ENCODE measurements at places on chromosomes 1 and 21. TPM values are rescaled to one million over a fixed set of nuclear protein-coding genes. Genes with fewer than 3 reads are reported as not detected.

DNA sequence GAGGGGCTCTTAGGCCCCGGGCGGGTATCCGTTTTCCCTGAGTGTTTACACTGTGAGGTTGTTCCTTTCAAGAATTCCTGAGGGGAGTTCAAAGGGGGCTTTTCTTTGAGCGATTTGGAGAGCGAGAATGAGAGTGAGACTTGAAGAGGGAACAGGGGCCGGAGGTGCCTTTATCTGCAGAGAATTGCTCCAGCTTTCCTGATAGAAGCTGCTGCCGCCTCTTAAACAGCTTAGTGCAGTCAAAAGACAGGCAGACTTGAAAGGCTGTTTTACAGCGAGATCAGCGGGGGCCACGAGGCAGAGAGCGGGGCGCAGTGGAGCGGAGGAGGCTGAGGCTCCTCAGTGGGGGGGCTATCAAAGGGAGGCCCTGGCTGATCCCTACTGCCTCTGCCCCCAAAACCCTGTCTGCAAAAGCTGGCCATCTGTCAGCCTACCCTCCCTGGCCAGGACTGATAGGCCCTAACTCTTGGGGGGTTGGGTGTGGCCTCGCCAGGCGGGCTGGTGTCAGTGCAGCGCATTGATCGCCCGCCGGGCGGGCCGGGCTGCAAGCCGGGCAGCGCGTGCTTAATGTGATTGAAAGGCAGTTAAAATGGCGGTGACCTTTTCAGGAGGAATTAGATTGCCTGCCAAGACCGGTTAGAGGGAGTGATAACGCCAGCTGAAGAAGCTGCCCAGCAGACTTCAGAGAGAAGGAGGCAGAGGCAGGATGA lies 36.4 kb downstream of the TMEM53 start:
- DNase-seq, result no peak

DNA sequence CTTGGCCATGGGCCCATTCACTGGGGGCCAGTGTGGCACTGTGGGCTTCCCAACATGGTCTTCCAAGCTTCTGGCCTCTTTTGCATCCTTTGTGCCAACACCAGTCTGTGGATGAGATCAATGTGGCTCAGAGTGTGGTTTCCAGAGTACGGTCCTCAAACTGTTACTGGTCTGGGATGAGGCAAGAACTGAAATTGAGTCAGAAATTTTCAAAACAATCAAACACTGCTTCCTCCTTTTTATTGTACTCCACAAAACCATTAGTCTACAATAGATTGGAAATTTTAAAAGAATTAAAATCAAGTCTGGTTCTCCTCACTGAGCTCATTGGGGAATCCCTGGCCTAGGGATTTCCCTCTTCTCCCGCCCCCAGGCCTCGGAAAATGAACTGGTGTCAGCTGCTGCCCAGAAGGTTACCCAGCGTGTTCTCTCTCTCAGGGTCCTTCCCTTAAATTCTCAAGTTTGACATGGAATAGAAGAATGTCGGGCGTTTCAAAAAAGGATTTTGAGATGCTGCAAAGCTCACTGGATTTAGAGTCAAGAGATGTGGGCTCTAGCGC lies 222.0 kb downstream of the SDCCAG8 start:
- no peak for DNase-seq

Gene OR10Z1
- not detected for total RNA-seq

- DNase-seq, result no peak
Observed at GRCh38 chr1:23722652-23723051, 20.6 kb upstream of the ELOA start.

Gene KLHL20
- total RNA-seq, result 29.9 TPM

Gene CELA2A
- not detected for total RNA-seq

Gene CACNA1S
- total RNA-seq, result not detected

- no peak for DNase-seq
Observed at GRCh38 chr1:210272666-210273065, 40.1 kb downstream of the SERTAD4 start.

DNA sequence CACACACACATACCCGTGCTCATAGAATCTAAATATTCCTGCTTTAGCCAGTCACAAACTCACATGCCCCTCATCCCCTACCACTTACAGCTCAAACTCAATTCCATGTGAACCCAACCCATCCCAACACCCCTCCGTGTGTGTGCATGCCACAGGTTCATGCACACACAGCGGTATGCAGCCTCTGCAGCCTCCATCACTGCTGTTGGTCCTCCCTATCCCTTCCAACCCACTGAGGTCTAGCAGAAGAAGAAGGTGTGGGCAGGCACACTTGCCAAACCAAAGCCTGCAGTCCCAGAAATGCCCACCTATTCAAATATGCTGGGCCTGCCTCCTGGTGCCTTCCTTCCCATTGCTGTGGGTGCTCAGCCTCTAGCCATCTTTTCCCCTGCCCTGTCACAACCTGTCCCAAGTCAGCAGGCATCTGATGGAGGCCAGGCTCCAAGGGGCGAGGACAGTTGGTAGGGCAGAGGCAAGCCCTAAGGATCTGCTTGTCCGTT lies 26.2 kb downstream of the SLC2A1 start:
- DNase-seq, result no peak

Gene CD247
- total RNA-seq, result not detected

GRCh38 chr1:51799372-51799771 lies 79.2 kb downstream of the NRDC start:
- DNase-seq, result no peak

DNA sequence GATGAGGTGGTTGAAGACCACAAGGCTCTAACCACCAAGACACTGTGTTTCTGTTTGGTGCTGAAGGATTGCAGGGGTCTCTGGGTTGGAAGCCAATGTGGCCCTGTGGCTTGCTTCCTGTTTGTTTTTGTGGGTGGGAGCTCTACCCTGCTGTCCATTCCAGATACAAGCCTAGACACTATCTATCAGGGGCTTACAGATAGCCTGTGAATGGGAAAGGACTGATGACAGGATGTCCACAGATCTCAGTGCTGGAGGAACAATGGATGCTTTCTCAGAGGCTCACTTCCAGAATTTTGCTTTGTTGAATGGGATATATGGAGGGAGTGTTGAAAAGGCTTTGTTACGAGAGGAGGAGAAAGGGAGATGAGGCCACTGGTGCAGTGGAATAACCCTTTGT lies 69.7 kb downstream of the NOS1AP start:
- DNase-seq, result no peak

DNA sequence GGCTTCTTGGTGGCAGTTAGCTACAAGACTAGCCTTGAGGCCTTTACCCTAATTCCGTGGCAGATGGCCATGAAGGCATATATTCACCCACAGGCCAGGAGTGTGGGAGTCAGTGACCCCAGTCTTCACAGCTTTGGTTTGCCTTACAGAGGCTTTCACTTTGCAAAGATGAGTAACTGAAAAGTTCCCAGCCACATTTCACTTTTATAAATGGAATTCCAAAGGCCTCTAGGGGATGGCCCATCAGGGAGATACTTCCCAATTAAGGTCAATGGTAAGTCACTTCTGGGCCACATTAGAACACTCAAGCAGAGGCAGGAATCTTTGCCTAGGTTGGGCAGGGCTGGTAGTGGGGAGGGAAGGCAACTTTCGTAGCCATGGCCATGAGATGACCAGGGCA lies 13.1 kb upstream of the HEYL start:
- no peak for DNase-seq

Gene HPCAL4
- total RNA-seq, result 0.06 TPM

GRCh38 chr1:24203404-24203803 lies 16.3 kb upstream of the IFNLR1 start:
- no peak for DNase-seq

- no peak for DNase-seq
Observed at GRCh38 chr1:1245817-1246576, 525 bp downstream of the C1QTNF12 start.

- no peak for DNase-seq
Observed at GRCh38 chr1:46761740-46762139, 37.1 kb upstream of the CYP4B1 start.

Gene SYCP1
- not detected for total RNA-seq

Gene ANXA9
- total RNA-seq, result not detected

GRCh38 chr1:203473781-203474305 lies 1.8 kb upstream of the PRELP start:
- DNase-seq, result no peak

DNA sequence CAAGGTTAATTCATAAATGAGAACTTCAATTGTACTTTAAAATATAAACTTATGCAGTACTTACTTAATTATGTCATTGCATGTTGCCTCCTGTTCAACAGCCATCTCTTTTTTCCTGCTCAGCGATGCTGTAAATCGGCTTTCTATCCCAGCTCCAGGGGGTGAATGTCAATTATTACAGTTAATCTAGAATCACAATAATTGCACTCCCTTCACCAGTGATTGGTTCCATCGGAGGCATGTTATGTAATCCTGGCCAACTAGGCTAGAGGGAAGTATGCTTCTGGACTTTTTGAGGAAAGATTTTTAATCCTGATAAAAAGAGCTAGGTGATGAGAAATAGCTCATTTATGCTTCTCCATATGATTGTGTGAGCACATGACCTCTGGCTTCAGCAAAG lies 53.8 kb upstream of the SGIP1 start:
- no peak for DNase-seq

- DNase-seq, result peak; percentile 72
Observed at GRCh38 chr1:93694039-93694438, 12.4 kb upstream of the BCAR3 start.

Gene CNR2
- not detected for total RNA-seq

Gene MIER1
- 42.2 TPM for total RNA-seq

Gene VTCN1
- total RNA-seq, result not detected

- DNase-seq, result no peak
Observed at GRCh38 chr1:115491298-115492018, 150.3 kb upstream of the VANGL1 start.

Gene RAB42
- 6.1 TPM for total RNA-seq

DNA sequence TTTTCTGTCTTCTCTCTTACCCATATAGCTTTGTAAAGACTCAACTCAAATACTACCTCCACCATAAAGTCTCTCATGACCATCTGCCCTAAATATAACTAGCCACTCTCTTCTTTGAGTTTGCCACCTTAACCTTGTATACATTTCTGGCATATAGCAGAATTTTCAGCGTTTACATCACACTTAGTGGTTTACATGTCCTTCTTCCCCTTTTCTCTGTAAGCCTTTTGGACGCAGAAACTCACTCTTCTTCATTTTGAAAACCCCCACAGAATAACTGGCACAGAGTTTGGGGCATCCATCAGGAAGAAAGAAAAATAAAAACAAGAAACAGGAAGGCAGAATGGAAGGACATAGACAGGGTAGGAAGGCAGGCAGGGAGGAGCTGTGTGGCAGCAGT lies 131.8 kb upstream of the DUSP10 start:
- DNase-seq, result no peak

DNA sequence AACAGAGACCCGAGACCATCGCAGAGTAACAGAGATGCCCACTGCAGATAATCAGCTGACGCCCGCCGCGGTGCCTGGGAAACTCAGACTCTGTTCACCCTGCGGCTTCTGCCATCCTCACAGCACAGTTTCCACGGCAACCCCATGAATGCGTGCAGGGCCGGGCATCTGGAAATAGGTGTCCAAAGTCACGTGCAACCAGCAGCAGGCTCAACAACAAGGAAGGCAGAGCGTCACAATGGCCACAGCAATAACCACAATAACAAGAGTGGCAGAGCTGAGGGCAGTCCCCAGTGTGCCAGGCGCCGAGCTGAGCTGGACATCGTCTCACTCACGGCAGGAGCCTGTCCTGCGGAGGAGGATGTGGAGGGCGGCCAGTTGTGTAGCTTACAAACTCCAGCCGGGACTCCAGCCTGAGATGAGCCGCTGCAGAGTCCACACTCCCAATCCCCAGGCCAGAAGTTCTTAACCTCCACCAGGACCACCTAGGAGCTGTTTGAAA lies 102.0 kb downstream of the CRYAA start:
- DNase-seq, result no peak

Gene GLUL
- total RNA-seq, result 150 TPM

Gene SYPL2
- total RNA-seq, result not detected

- DNase-seq, result no peak
Observed at GRCh38 chr1:168520052-168520751, 23.6 kb downstream of the XCL2 start.

DNA sequence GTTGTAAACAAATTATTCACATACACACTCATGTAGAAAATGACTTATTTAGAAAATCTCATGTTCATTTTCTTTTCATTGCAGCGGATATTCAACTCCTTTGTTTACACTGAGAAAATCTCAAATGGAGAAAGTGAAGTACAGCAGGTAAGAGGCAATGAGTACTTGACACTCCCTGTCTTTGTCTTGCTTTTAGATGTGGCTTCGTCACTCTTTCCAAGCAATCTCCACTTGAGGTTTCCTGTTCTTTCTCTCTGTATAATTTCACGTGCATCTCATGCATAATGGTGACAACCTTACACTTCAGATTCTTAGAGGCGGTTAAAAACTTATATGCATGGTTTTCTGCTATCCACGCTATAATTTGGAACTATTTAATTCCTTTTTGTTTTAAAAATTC lies 80.6 kb downstream of the CACHD1 start:
- no peak for DNase-seq

Gene RHEX
- not detected for total RNA-seq

Gene HTR1D
- not detected for total RNA-seq

Data from SJSA1 (cell line).